ENCODE measurements at places on chromosomes 6 and 20.

DNA sequence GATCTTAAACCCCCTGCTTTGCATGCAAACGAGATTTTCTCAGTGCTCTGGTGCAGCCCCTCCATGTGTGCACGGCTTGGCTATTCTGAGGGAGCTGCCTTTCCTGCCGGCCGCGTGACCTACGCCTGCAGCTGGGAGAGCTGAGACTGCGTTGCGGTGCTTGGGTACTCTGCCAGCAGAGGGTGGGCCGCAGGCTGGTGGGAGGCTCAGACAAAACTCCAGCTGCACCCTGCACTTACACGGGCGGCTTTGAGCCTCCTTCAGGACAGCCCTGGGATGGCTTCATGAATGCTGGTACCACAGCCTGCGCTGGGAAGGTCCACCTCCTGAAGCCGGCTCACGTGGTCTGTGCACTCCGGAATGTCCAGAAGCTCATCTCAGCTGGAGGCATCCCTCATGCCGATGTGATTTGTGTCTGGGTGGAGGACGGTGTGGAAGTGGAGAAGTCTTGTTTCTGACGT, 223.7 kb downstream of the DLL1 start:
- DNase-seq = no peak

- DNase-seq = no peak
Observed at GRCh38 chr6:161422710-161423680, 149.1 kb upstream of the AGPAT4 start.

DNA sequence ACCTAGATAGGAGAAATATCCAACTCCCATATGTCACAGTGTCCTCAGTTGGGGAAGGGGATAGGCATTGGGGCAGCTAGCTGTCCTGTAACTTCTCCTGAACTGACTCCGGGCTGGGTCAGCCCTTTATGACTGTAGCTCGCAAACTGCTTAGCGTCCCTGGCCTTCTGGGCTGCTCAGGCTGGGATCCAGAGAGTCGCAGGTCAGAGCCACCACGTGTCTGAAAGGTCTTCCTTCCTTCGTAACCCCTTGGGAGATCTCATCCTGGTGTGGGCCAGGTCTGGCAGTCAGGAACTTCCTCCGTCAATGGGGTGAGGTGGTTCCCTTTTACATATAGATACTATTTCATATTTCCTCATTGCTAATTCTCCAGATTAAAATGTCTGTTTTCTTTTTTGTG, 28.8 kb upstream of the HINT3 start:
- no peak for DNase-seq

DNA sequence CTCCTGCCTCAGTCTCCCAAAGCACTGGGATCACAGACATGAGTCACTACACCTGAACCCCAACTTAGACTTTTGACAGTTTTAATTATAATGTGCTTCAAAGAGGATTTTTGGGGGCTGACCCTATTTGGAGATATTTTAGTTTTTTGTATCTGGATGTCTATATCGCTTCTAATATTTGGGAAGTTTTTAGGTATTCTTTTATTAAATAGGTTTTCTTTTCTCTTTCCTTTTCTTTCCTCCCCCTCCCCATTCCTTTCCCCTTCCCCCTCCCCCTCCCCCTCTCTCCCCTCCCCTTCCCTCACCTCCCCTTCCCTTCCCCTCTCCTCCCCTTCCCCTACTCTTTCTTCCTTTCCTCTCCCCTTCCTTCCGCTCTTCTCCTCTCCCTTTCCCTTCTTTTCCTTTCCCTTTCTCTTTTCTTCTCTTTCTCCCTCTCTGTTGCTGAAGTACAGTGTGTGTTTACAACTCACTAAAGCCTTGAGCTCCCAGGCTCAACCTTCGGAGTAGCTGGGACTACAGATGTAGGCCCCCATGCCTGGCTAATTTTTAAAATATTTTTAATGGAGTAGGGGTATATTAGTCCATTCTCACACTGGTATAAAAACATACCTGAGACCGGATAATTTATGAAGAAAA, 24.4 kb upstream of the NKX2-4 start:
- no peak for DNase-seq

- no peak for DNase-seq
Observed at GRCh38 chr6:10373642-10374359, 41.1 kb downstream of the TFAP2A start.

DNA sequence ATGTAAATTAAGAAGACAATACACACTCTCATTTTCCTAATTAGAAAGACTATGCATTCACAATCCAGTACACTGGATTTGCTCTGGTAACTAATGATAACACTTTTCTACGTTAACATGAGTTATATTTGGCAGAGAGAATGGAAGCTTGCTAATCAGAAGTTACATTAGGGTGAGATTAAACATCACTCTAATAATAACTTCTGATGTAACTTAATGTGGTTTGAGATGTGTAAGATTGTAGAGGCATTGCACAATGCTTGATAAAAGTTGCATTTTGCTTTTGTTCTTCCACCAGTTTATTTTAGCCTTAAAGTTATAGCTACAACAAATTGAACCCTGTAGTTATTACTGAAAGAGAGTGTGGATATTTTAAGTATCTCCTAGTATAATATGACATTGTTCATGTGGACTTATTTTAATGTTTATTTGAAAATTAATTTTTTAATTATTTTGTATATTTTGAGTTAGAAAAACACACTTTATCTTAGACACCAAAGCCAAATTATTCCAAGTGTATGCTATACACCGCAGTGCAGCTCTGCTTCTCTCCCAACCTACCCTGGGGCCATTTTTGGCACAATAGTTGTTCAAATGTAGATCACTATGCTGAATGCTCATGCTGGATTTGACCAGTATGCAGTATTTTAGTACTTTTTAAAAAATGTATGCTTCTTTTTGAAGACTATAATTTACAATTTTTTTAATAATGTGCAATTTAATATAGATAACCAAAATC, 143.2 kb downstream of the SLC16A10 start:
- DNase-seq = no peak

- no peak for DNase-seq
Observed at GRCh38 chr20:4067600-4068261, 52.4 kb upstream of the RNF24 start.

DNA sequence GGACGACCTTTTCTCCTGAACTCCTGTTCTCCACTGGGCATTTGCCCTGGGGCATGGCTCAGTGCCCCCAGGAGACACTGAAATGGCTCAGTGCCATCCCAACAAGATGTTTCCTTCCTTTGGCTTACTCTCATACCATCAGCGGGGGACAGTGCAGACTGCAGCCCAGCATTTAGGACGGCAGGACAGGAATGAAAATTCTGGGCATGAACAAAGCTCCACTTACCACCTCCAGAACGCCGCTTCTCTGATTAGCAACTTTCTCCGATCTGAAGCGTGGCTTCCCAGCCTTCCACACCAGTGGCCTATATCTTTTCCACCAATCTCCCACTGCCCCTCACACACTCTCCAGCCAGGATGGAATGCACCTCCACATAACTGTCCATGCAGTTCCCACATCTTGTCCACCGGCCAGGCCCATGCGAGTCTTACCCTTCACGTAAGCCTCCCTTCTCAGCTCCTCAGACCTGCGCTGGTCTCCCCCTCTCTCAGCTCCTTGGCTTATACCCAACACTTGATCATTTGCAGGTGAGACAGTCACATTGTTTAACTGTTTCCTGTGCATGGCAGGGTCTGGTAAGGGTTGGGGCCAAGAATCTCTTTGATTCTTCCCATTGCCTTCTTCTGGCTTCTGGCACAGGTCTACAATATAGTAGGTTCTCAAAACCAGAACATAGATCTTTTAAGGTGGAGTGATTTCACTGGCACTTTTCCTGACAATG, 114.5 kb downstream of the FYN start:
- no peak for DNase-seq

- DNase-seq = no peak
Observed at GRCh38 chr20:43057317-43057716, 132.4 kb downstream of the PTPRT start.

- DNase-seq = no peak
Observed at GRCh38 chr6:25900843-25901242, 26.8 kb upstream of the SLC17A3 start.

DNA sequence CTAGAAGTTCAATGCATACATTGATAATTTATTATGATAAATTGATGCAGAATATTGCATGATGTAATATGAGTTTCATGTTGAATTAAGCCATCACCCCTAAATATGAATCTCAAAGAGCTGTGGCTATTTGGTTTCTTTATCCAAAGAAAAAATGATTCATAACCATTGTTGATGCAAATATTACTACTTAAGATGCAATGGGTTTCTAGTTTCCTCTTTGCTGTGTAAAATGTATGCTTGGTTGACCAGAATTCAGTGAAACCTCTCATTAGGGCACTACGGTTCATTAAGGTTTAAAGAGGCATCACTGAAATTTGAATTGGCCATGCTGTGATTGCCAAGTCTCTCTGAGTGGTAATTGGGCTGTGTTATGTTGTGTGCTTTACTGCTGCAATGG, 492.5 kb upstream of the FLRT3 start:
- no peak for DNase-seq

GRCh38 chr6:147423111-147423510, 85.4 kb upstream of the SAMD5 start:
- DNase-seq = no peak

DNA sequence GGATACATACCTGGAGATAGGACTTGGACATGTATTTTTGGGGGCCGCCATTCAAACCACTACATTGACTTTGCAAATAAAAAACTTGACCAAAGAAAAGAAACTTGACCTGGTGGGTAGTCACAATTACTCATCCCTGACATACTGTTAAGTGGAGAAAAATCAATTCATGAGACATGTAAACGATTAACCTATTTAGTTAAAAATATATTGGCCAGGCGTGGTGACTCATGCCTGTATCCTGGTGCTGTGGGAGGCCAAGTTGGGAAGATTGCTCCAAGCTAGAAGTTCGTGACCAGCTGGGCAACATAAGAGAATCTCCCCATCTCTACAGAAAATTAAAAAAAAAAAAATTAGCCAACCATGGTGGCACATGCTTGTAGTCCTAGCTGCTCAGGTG, 2.5 kb upstream of the SRSF12 start:
- no peak for DNase-seq

GRCh38 chr6:161949531-161949930, 675.7 kb upstream of the AGPAT4 start:
- no peak for DNase-seq

GRCh38 chr20:5065879-5066383, 53.8 kb downstream of the PCNA start:
- no peak for DNase-seq

- DNase-seq = no peak
Observed at GRCh38 chr6:158627940-158628211, 16.7 kb downstream of the DYNLT1 start.

DNA sequence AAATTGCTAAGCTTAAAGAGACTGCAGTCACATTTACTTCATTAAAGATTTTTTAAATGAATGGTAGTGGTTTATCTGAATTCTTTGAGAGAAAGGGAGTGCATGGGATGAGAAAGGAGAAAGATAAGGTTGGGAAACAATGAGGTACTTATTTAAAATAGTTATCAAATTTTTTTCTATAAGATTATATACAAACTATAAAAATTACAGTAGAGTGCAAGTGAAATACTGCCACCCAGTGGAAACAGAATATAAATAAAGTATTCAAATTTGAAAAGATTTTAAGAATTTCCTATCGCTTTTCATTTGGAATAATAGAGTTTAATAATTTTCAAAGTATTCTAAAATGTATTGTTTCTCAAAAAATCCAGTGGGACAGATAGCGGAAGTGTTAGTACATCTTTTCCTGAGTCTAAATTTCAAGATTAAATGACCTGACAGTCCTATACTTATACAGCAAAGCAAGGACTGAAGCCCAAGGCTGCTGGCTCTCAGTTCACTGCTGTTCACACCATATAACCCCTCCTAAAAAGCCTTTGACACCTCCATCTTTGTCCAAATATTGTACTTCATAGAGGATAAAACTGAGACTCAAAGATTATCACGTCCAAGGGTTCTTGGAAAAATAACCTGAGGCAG, 31.1 kb downstream of the EPM2A start:
- no peak for DNase-seq
